ENCODE measurements at places on chromosomes 13 and 19.

DNA sequence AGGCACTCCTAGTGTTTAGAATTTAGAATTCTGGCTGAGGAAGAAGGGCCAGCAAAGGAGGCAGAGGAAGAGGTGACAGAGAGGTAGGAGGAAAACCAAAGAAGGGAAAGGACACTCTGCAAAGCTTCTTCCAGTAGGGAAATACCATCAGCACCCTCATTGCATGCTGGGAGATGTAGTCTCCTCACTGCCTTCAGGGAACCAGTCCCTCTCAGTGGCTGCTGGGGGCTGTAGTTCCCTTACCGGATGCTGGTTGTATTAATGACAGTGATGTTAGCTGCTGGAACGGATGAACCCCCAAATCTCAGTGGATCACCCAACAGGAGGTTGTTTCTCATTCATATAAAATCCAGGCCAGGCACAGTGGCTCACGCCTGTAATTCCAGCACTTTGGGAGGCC lies 10.1 kb downstream of the GRIN2D start:
- no peak for DNase-seq

GRCh38 chr13:71864094-71864985 lies 2.7 kb downstream of the DACH1 start:
- no peak for DNase-seq

- DNase-seq = no peak
Observed at GRCh38 chr13:43166644-43167457, 143.5 kb downstream of the DNAJC15 start.

DNA sequence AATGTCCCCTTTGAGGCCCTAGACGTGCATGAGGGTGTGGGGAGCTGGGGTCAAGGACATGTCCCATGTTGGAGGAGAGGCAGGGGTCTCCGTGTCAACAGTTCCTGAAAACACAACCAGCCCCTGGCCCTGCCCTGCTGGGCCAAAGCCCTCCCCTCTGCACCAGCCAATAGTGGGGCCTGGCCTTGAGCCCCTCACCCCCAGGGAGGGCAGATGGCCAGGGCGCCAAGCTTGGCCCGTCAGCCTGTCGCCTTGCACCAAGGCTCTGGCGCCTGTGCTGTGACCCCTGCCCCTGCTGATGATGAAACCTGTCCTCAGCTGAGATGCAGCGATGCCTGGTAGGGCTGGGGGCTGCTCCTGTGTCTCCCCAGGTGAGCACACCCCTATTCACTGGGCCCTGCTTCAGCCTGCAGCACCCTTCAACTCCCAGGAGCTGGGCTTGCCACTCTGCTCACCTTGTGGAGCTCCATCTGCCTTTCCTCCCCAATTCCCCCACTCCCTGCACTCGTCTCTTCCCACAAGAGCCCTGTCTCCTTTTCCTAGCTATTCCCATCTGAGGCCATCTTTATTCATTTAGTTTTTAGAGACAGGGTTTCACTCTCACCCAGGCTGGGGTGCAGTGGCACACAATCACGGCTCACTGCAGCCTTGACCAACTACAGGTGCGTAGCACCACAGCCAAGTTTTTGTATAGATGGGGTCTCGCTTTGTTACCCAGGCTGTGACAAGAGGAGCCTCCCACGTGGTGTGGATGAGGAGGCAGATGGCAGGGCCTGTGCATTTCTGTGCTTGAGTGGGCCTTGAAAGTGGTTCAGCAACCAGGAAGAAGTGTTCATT lies 2.1 kb upstream of the HAMP start:
- no peak for DNase-seq

DNA sequence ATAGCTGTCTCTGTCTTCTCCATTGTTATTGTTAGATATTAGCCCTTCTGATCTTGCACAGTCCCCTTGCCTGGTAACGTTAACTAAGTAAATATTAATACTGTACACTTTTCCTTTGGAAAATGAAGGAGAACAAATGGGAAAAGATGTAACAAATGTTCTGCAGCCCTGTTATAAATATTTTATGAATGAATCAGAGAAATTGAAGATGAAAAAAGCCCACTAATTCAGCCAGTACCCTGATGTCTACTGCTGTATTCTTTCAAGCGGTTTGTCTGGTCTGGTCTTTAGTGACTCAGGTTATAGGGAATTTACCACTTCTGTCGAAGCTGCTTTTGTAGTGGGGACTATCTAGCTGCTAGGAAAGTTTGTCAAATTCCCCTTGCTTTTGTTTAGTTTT lies 121.0 kb downstream of the COG6 start:
- no peak for DNase-seq

DNA sequence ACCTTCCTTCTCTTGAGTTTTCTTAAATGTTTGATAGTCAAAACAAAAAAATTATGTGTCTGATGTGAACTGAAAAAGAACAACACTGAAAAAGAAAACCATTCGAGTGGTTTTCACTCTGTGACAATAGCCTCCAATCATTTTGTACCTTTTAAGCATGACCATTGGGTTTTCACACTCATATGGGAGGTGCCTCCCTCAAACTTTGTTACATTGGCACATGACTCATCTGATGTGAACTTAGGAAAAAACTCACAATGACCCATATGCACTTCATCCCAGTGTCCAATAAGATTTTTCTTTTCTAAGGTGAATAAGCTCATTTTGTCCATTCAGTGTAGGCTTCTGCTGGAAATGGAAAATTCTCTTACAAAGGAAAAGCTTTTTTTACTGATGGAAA lies 66.6 kb upstream of the XPO4 start:
- DNase-seq = no peak

- DNase-seq = no peak
Observed at GRCh38 chr19:8045872-8046568, 6.5 kb upstream of the CCL25 start.

GRCh38 chr19:52897138-52897935 lies at the start of gene ZNF320:
ZNF320 (minus strand) TSS chr19:52897635; CDS start chr19:52890255, 7,380 bp downstream.
- DNase-seq = peak; percentile 81

DNA sequence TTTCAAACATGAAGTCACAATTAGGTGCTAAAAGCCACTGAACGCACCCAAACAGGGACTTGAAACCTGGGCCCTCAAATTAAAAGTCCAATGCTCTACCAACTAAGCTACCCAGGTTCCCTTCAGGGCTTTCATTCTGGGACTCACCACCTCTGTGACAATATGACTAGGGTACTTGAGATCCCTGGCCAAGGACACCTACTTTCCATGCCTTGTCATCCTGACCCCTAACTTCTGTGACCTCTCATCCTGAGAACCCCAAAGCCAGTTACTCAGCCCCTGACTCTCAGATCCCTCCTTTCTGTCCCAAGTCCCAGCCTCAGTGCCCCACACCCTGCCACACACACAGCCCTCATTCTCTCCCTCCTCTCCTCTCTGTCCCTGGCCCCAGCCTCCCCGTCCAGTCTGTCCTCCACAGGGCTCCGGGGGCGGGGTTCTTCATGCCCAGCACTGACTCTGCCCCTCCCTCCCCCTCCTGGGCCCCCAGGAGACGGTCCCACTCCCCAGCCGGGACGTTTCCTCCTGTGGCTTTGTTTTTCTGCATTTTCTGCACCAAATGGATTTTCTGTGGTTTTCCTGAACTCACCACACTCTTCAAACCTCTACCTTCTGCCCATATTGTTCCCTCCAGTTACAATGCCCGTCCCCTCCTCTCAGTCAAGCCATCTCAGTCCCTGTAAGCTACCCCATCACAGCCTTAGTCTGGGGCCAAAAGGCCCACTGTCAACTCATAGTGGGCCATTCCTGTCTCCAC lies 7.0 kb downstream of the RCN3 start:
- DNase-seq = no peak

- DNase-seq = no peak
Observed at GRCh38 chr13:76271728-76272232, 614.4 kb downstream of the KCTD12 start.

Data from stimulated activated CD4-positive, alpha-beta T cell treated with anti-CD3 and anti-CD28 coated beads, TNF-alpha, amount 100 ng/mL, for 1 hour (primary cell).